KG1 (cell line): ENCODE measurements at places on chromosomes 12 and 14.

- no peak for DNase-seq
Measured at GRCh38 chr12:105978686-105979085, 160.1 kb downstream of the NUAK1 start.

DNA sequence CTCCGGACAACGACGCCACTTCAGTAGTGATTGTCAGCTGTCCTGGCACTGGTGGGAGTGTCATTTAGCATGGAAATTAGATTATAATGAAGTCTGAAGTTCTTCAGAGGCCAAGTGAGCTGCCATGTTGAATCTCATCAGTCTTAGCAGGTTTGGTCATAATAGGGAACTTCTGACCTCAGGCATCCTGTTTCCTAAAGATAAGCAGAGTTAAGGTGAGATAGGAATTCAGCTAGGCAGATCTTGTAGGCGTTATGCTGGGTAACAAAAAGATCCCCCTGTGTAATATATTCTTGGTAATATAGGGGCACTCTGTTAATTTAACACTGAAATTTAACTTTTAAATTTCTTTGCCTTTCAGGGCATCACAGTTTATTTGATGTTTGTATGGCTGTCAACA is 137.5 kb downstream of the CCDC91 start:
- no peak for DNase-seq

DNA sequence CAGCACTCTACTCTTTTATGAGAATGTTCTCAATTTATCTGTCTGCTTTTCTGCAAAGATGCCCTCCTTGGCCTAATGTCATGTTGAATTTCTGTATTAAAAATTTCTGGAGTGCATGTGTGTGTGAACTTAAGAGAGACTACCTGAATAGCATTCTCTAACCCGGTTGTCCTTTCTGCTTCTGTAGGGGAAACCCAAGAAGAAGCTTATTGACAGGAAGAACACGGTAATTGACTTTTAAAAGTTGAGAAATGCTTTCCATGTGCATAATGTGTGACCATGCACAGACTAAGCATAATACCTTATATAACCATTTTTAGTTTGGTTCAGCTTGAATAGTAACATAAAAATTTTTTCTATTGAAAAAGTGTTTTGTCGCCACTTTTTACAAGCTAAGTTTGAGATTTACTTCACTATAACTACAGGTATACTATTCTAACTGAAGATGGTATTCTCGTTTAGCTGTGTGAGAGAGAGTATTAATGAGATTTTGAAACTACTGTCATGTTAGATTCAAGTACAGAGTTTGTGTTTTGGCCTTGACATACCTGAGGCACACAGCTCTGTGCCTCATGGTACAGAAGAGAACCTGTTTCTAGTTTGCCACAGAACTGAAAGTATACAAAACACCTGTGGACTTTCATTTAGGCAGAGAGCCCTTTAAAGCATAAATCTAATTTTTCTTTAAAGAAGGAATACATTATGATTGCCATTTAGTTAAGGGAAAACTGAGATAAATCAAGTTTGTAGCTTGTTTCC is 96.8 kb downstream of the TTLL5 start:
- no peak for DNase-seq

- DNase-seq = no peak
Measured at GRCh38 chr14:32602699-32603098, 273.6 kb downstream of the AKAP6 start.

DNA sequence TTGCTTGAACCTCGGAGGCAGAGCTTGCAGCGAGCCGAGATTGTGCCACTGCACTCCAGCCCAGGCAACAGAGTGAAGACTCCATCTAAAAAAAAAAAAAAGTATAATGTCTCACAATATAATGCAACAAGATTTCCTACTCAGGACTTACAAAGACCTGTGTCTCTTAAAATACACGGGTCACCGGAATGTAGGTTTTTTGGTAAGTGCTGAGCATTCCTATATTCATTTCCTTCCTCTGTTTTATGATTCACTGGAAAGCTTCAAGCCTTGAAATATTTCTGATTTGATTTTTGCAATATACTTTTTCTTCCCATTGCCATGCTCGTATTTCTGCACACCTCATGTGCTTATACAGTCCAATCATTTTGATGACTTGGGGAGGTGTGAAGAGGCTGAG is 245.8 kb downstream of the FBXL14 start:
- DNase-seq = no peak

- no peak for DNase-seq
Measured at GRCh38 chr14:87081004-87081403, 912.0 kb downstream of the GALC start.

GRCh38 chr14:99839696-99840095 is 46.5 kb downstream of the EML1 start:
- DNase-seq = no peak

- DNase-seq = no peak
Measured at GRCh38 chr14:56189307-56189706, 71.1 kb downstream of the PELI2 start.

- no peak for DNase-seq
Measured at GRCh38 chr12:64995816-64996215, 125.3 kb downstream of the WIF1 start.

DNA sequence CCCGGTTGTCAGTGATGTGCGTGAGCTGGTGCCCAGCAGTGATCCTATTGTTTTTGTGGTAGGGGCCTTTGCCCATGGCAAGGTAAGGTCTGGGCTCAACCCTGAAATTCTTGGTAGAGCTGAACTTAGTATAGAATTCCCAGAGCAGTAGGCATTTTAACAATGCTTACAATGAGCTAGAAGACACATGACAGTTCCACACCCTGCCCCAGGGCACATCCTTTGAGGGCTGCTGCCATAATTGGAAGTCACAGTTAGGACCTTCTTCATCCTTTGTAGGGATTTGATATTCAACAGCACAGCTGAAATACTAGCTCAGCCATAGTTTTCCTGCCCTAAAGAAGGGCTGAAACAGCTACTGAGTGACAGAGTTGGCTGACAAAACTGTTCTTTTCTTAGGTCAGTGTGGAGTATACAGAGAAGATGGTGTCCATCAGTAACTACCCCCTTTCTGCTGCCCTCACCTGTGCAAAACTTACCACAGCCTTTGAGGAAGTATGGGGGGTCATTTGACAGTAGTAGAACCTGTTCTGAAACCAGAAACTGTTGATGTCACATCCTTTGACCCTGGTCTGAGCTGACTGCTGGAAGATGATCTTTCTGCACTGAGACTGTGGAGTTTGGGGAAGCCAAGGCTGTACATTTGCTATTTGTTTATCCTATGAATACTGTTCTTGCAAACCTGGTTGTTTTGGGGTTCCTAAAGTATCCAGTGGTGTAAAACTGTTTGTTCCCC is 4.8 kb downstream of the EMG1 start:
- no peak for DNase-seq

DNA sequence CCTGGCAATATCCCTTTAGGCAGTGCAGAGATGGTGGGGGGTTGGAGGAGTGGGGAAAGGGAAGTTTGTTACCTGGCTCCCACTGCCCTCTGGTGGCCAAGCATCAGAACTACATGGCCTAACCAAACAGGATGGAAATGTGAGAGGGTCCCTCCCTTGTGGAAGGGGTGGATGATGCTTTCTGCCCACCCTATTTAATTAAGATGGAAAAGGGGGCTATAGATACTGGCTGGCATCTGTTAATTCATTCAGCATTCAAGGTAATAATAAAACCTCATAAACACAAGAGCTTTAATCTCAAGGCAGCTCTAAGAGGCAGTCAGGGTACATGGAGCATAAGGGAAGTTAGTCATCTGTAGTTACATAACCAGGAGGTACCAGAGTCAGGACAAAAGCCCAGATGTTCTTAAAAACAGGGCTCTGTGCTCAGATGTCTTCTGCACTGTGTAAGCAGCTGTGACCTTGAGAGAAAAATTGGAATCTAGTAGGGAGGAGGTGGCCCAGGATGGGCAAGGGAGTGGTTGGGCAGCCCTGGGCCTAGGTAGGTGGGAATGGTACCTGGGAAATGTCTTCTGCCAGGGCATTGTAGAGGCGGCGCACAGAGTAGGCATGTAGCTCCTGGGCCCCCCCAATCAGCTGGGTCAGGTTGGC is 4.6 kb downstream of the AP1G2 start:
- DNase-seq = no peak

- DNase-seq = no peak
Measured at GRCh38 chr14:54172562-54172961, 215.9 kb upstream of the BMP4 start.

GRCh38 chr14:55938249-55938791 is 179.9 kb upstream of the PELI2 start:
- no peak for DNase-seq

GRCh38 chr14:100838493-100839314 is 12.8 kb downstream of the MEG3 start:
- no peak for DNase-seq

GRCh38 chr14:93725993-93726392 is 62.3 kb downstream of the PRIMA1 start:
- DNase-seq = no peak

DNA sequence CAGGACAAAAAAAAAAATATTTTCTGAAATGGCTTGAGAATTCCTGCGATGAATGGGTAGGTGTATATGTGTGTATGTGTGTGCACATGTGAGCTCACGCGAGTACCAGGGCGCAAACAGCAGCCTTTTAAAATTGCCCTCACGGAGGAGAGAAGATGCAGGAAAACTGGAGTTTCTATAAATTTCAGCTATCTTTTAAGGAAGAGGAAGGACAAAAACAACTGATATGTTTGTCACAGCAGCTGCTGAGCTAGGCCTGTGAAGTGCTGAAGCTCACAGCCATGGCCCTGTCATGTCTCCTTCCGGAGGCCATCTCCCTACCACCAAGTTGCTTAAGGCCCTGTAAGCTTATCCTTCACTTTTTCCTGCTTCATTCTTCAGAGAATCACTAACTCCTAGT is 40.8 kb downstream of the DUSP16 start:
- DNase-seq = no peak

GRCh38 chr12:132451836-132452195 is 38.1 kb upstream of the FBRSL1 start:
- DNase-seq = no peak

- DNase-seq = no peak
Measured at GRCh38 chr14:54682578-54682977, 115.7 kb downstream of the SAMD4A start.

GRCh38 chr12:91841822-91842221 is 303.8 kb downstream of the BTG1 start:
- DNase-seq = no peak

DNA sequence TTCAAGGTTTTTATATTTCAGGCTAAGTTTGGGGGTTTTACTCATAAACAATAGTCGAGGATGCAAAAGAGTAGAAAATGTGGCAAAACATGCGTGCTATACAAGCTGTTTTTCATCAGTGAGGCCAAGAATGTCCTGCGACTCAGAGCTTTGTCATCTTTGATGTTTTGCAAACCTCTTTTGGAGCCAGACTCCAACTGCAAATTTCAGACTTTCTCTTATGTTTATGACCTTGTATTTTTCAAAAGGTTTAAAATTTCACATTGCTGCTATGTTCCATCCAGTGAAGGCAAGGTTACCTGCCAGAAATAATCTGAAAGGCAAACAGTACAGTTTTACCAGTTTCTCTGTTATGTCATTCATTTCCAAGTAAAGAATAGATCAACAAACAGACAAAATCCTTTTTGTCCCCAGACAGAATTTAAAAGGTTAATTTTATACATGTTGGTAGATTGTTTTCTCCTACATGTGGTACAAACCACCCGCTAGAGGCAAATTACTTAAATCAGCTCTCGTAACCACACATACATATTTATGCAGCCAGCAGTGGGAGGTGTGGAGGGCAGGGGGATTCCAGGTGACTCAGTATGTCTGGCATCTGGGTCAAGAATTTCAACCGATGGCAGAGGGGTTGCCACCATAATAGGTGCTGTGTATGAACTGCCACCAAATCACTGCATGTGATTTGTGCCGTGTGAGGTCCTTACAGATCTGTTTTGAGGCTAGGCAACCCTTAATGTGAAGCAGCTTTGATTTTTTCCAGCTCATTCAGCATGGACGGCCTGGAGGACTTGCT is 119.8 kb upstream of the CPM start:
- no peak for DNase-seq

DNA sequence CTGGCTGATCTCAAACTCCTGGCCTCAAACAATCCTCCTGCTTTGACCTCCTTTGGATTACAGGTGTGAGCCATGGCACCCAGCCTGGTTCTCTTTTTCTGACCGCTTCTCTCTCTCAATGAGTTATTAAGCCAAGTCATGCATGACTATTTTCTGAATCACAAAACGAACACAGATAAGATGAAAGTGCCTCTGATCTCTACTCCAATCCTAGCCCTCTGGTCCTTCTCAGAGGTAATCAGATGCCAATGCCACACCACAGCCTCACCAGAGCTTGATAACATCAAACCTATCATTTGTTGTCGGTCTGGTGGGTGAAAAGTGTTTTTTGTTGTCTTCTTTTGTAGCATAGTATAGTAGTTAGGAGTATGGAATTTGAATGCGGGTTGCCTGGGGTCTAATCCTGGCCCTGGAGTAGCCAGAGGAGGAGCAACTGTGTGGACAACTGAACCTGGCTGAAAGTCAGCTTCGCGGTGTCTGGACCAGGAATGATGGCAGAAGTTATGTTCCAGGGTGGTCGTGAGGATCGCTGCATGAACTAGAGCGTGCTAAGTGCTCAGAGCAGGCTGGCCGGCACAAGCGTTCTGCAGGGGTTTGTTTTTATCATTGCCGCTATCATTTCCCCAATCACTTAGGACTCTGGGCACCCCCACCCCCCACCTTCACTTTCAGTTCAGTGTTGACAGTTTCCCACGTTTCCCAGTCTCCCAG is 77.9 kb downstream of the SPRING1 start:
- no peak for DNase-seq

DNA sequence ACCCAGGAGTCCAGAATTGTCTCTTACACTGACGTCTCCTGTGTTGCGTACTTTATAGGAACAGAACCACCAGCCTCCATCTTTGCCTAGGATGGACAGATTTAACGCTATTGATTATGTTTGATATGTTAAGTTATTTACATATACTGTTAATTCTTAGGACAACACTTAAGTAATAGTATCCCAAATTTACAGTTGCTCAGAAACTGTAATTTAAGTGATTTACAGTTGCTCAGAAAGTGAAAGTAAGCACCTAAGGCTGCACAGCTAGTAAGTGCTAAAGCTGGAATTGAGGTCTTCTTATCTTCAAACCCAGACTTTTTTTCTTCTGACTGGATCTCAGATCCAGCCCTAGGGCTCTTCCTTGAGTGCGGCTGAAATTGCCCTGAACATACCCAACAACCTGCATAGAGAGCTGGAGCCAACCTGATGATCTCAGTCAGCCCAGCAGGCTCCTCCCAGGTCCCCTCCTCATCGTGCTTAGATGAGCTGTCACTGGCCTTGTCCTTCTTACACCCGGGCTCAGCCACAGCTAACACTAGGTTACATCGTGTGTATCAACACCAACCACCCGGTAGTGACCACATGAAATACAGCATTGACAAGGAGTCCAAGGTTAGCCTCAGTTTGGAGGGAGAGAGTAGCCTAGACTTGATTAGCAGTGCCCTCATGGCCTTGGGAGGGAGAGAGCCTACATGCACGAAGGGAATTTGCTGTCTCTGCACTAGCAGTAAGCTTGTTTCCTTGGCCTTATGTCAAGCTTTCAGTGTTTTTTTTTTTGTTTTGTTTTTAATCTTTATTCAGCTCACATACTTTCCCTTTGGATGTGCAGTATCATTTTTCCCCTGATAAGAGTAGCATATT is 111.1 kb upstream of the ARHGAP5 start:
- no peak for DNase-seq
